Activated CD8-positive, alpha-beta T cell treated with anti-CD3 and anti-CD28 coated beads, Interleukin-2, amount 10 ng/mL, durations not matched to agents 7 days and 5 days (primary cell): ENCODE measurements at places on chromosomes 12 and 14.

DNA sequence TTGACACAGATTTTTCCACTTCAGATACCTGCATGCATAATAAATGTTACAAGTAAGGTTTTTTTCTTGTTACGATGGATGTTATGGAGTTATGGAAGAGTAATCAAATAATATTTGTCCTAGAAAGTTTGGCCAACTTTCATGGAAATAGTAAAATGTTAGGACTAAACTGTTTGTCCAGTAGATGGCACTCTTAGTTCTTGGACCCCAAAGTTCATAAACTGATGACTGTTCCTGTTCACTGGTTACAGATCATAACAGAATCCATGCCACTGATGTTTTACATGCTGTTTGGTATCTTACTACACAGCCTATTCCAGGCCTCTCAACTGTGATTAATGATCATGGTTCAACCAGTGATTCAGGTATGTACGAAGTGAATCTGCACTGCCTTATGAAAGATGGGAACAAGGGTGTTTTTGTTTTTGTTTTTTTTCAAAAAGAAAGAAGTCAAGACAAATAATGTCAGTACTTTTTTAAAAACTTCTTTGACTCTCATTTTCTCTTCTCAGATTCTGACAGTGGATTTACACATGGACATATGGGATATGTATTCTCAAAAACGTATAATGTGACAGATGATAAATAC is 48.8 kb upstream of the SLCO1C1 start:
- DNase-seq = no peak

DNA sequence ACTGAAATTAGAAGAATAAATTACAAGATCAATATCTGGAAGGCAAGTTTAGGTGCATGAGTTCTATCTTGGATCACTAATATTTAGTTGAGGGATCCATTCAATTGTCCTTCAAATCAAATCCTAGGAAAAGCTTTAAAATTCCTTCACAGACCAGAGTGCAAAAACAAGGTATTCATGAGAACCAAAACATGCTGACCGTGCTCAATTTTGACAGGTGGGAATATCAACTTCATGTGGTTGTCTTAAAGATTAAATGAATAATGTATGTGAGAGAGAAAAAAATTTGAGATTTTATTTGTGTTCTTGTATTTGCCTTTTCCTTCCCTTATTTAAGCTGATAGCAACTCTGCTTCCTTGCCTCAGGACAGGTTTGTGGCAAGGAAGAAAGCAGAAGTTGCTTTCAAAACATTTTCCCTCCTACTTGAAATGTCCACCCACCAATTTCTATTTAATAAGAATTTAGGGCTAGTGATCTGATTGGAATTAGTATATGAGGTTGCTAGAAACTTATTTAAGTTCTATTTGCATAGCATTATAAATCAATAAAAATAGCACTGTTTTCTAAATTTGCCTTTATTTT is 4.9 kb upstream of the PPP1R12A start:
- DNase-seq = no peak

GRCh38 chr14:77133720-77134338 is 7.8 kb downstream of the ZDHHC22 start:
- peak; percentile 83 for DNase-seq

GRCh38 chr12:9149372-9149771 is 33.7 kb upstream of the A2M start:
- DNase-seq = no peak

DNA sequence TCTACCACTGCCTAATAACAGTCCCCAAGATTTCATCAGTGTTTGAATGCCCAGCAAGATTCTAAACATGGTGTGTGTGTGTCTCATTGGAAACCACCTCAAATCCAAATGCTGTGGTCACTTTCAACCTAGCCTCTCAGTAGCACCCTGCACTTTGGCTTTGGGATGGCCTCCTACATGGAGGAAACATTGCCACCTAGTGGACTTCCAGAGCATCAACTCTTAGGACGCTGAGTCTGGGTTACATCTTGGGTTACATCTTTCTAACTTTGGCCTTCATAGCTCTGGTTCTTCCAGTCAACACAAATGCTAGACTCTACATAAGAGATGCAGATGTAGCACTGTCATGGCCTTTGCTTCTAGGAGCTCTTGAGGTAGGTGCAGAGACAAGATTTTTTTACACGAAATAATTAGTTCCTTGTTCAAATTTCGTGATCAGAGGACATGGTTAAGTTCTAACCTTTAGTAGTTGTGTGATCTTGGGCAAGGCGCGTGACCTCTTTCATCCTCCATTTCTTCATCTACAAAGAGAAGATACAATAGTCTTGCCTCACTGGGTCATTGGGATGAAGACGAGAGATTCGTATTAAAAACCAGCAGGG is 113.5 kb upstream of the VASH1 start:
- peak; percentile 36 for DNase-seq
